Calu3 (cell line): ENCODE measurements at places on chromosomes 12 and 14. TPM values are rescaled to one million over a fixed set of nuclear protein-coding genes. Genes with fewer than 3 reads are reported as not detected.

GRCh38 chr14:29030970-29031369 lies 264.4 kb downstream of the FOXG1 start:
- no peak for DNase-seq
- peaks cover 16% of the 10 kb centered on the region for H3K4me1 ChIP-seq
- H3K36me3 ChIP-seq = no peaks in the 10 kb centered on the region
- no peak overlapping the region for H3K4me3 ChIP-seq
- H3K27me3 ChIP-seq = no peaks in the 10 kb centered on the region

DNA sequence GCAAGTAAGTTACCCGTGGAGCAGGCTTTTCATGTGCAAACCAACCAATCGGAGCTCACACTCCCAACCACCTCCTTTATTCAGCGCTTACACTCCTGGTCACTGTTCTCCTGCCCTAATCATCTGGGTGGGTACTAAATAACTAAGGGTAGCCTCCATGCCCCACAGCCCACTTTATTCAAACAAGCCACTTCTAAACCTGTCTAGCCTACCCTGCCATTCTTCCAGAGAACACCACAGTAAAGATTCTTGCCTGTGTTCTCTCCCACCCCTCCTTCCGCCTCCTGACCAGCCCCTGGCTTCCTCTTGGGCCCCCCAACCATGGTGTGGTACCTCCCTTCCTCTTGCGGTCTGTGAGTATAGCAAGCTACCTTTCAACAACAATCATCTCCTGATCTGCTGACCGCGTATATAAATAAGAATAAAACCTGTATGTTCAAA lies 581.9 kb downstream of the VRK1 start:
- no peaks in the 10 kb centered on the region for H3K36me3 ChIP-seq
- no peak overlapping the region for H3K27ac ChIP-seq

GRCh38 chr14:52607061-52607460 lies 54.4 kb downstream of the GPR137C start:
- no peaks in the 10 kb centered on the region for H3K4me1 ChIP-seq
- DNase-seq = no peak
- no peaks in the 10 kb centered on the region for H3K36me3 ChIP-seq
- H3K27me3 ChIP-seq = no peaks in the 10 kb centered on the region
- H3K27ac ChIP-seq = no peak overlapping the region
- no peak overlapping the region for H3K4me3 ChIP-seq

DNA sequence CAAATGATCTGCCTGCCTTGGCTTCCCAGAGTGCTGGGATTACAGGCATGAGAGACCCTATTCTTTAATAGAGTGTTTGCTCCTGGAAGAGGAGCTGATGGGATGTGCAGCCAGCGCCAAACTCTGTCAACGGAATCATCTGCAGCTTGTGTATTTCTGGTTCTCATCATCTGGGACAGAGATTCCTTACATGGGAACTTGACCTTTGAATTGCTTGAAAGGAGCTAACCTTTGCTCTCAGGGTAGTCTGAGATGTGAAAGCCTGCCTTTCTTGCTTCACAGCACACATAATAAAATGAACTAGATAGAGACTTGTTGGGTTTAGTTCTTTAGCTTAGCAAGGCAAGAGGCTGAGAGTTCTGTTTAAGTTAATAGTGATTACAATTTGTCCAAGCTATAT lies 120.0 kb downstream of the OTOGL start:
- DNase-seq = no peak
- no peaks in the 10 kb centered on the region for H3K36me3 ChIP-seq
- no peak overlapping the region for H3K4me3 ChIP-seq
- no peaks in the 10 kb centered on the region for H3K27me3 ChIP-seq

DNA sequence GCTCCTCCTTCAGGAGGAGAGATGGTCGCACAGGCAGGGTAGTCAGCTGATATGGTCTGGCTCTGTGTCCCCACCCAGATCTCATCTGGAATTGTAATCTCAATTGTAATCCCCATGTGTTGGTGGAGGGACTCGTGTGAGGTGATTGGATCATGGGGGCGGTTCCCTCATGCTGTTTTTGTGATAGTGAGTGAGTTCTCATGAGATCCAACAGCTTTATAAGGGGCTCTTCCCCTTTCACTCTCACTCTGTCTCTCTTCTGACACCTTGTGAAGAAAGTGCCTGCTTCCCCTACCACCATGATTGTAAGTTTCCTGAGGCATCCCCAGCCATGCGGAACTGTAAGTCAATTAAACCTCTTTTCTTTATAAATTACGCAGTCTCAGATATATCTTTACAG lies 218.9 kb upstream of the TMTC1 start:
- no peak overlapping the region for H3K27ac ChIP-seq
- H3K4me3 ChIP-seq = no peak overlapping the region
- no peaks in the 10 kb centered on the region for H3K36me3 ChIP-seq
- H3K4me1 ChIP-seq = no peaks in the 10 kb centered on the region
- no peak for DNase-seq
- H3K27me3 ChIP-seq = peaks cover 12% of the 10 kb centered on the region

GRCh38 chr12:92030618-92031017 lies 115.0 kb downstream of the BTG1 start:
- DNase-seq = no peak
- no peaks in the 10 kb centered on the region for H3K36me3 ChIP-seq
- H3K27me3 ChIP-seq = no peaks in the 10 kb centered on the region
- H3K27ac ChIP-seq = no peak overlapping the region
- no peak overlapping the region for H3K4me3 ChIP-seq

DNA sequence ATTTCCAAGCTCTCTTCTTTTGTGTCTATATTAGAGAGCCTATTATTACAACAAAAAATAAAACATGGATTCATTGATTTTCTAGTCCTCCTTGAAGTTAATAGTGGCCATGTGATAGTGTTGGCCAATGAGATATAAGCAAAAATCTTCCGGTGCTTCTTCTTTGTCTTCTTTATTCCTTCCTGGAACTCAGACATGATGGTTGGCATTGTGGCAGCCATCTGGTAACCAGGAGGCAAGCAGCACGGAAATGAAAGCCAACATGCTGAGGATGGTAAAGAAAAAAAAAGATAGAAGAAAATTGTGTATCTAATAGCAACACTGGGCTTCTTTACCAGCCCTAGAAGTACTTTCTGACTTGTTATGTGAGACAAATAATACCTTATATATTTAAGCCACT lies 50.8 kb upstream of the SEL1L start:
- H3K4me3 ChIP-seq = no peak overlapping the region
- H3K27ac ChIP-seq = no peak overlapping the region
- H3K4me1 ChIP-seq = no peaks in the 10 kb centered on the region
- no peaks in the 10 kb centered on the region for H3K36me3 ChIP-seq
- DNase-seq = no peak

DNA sequence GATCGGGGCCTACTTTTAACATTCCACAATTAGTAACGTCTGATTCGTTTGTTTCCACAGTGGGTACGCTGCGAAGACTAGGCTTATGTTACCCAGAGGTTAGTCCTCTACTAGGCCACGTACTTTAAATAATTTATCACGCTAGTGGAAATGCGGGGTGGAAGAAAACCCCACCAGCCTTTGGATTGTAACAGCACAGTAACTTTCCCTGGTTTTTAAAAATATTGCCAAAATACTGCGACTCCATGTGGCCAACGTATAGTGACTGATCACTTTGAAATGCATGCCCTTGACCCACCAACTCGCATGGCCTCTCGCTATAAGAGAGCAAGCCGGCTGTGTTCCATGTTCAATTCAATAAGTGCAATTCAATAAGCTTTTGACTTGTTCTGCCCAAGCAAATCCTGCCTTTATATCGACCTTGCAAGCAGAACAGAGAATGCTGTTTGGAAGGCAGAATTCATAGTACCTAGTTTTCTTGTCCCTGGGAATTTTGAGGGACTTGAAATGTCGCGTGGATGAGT lies 882 bp upstream of the GTF2A1 start:
- H3K27ac ChIP-seq = peak overlapping the region; percentile 98
- peak overlapping the region; percentile 89 for H3K4me3 ChIP-seq
- no peak for DNase-seq
- no peaks in the 10 kb centered on the region for H3K27me3 ChIP-seq

GRCh38 chr14:77220246-77221017 lies 38.8 kb downstream of the TMEM63C start:
- H3K4me3 ChIP-seq = no peak overlapping the region
- no peaks in the 10 kb centered on the region for H3K4me1 ChIP-seq
- peaks cover 60% of the 10 kb centered on the region for H3K27me3 ChIP-seq
- H3K27ac ChIP-seq = no peak overlapping the region

DNA sequence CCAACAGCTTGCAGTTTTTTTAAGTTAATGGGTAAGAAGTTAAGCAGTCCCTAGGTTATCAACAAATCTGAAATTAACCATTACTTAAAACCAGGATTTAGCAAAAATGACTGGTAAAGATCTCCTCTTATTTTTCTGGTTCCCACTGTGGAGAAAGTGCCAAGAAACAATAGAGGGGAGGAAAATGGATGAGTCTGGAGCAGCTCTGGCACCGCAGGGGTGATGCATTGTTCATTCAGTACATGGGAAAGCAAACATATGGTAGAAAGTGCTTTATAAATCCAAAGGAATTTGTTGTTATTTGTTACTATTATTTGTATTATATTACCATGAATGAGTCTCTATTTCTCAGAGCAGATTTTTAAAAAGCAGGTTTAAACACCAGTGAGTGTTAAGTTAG lies 92.2 kb downstream of the DYRK2 start:
- H3K4me3 ChIP-seq = no peak overlapping the region
- H3K27ac ChIP-seq = no peak overlapping the region
- peaks cover 17% of the 10 kb centered on the region for H3K4me1 ChIP-seq
- no peaks in the 10 kb centered on the region for H3K36me3 ChIP-seq

DNA sequence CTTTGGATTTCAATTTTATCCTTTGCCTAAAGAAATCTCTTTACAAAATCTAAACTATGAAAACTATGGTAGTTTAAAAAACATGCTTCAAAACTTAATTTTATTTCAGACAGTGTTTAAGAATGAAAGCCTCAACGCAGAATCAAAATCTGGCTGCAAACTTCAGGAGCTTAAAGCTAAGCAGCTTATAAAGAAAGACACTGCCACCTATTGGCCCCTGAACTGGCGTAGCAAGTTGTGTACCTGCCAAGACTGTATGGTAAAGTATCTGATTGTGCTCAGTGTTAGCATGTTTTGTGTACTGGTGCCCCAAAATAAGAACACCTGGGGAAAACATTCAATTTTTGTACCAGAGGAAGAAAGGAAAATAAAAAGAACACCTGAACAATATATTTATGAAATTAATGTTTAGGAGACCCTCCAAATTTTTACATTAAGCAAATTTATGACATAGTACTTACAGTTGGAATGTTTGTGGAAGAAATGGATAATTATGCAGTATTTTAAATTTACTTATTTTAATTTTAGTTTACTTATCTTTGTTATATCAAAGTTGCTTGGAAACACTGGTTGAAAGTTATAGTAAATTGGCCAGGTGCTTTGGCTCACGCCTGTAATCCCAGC lies 12.2 kb downstream of the UBR7 start:
- no peaks in the 10 kb centered on the region for H3K4me1 ChIP-seq
- peaks cover 12% of the 10 kb centered on the region for H3K36me3 ChIP-seq
- no peak overlapping the region for H3K4me3 ChIP-seq
- peak; percentile 50 for DNase-seq

DNA sequence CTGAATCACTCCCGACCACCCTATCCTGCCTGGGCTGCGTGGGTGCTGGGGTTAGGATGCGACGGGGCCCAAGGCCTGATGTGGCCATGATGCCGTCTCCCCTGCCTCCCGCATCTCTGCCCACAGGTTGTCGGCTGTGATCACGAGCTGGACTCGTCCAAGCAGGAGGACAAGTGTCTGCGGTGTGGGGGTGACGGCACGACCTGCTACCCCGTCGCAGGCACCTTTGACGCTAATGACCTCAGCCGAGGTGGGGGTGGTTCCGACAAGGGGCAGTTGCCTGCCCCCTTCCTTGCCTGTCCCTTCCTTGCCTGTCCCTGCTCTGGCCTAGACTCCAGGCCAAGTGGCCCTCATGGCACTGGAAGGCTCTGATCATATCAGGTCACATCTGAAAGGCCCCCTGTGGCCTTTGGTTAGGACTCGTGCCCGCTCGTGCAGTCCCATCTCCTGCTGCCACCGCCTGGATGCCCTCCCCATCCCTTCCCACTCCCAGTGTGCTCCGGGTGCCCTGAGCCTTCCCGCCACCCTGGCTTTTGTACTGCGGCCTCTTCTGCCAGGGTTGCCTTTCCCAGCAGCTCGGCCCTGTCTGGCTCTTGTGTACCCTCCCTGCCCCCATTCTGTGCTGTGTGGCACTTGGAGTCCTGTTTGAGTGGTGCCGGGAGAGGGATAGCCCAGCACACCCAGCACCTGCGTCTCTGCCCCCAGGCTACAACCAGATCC lies 13.6 kb downstream of the PAPLN start:
- no peaks in the 10 kb centered on the region for H3K36me3 ChIP-seq
- no peak overlapping the region for H3K27ac ChIP-seq
- H3K4me1 ChIP-seq = no peaks in the 10 kb centered on the region

GRCh38 chr14:33810308-33810707 lies 140.6 kb downstream of the EGLN3 start:
- H3K4me1 ChIP-seq = no peaks in the 10 kb centered on the region
- H3K27me3 ChIP-seq = peaks cover 51% of the 10 kb centered on the region
- no peak overlapping the region for H3K27ac ChIP-seq
- no peak for DNase-seq

The CD163 gene
- not detected in 2 replicates for total RNA-seq

The SAMD15 gene
- total RNA-seq = 0.52 and 1.1 TPM in 2 replicates

The SAMD4A gene
- total RNA-seq = 10.9 and 14.4 TPM in 2 replicates

The ENDOU gene
- 0.42 TPM in 1 of 2 replicates, not detected in the other for total RNA-seq

The KIF26A gene
- total RNA-seq = 0.07 TPM in 2 replicates

The TEX22 gene
- 1.6 and 2.8 TPM in 2 replicates for total RNA-seq

The OR10A7 gene
- total RNA-seq = not detected in 2 replicates

The CLEC2A gene
- not detected in 2 replicates for total RNA-seq

The CACNA1C gene
- not detected in 2 replicates for total RNA-seq

The NYNRIN gene
- total RNA-seq = 7.5 and 8.4 TPM in 2 replicates

The TECPR2 gene
- total RNA-seq = 21.7 and 22.4 TPM in 2 replicates
